ENCODE measurements at places on chromosomes 4 and X.

- no peak for DNase-seq
Measured at GRCh38 chr4:100631281-100631968, 113.6 kb upstream of the EMCN start.

DNA sequence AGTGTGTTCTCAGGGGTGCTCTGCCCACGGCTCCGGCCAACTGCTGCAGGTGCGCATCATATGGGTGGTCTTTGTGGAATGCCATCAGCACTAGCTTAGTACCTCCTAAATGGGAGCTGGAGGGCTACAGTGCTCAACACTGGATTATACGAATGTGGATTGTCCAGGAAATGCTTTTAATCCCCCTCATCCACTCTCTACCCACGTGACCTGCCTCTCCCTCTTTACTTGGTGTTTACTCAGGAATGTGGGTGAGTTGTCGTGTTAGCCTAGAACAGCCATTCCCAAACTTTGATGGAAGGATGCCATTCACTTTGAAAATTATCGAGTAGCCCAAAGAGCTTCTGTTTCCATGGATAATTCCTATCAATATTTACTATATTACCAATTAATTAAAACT is 150.8 kb downstream of the PTTG2 start:
- DNase-seq, result no peak

DNA sequence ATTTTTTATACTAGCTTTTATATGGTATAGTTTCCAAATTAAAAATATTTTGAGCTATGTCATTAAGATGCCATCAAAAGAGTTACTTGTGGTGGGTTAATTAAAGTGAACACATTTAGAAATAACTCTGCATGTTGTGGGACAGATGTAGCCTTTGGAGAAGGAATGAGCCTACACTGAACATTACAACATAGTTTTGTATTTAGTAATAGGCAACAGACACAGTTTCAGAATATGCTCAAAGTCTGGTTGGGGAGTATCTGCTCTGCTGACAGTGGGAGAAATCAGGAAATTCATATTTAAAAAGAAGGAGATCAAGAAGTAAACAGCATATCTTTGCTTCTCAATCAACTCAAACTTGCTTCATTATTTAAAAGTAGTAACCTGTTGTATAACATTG is 23.7 kb downstream of the EMCN start:
- no peak for DNase-seq

- no peak for DNase-seq
Measured at GRCh38 chrX:92260102-92260501, 480.9 kb downstream of the PCDH11X start.

DNA sequence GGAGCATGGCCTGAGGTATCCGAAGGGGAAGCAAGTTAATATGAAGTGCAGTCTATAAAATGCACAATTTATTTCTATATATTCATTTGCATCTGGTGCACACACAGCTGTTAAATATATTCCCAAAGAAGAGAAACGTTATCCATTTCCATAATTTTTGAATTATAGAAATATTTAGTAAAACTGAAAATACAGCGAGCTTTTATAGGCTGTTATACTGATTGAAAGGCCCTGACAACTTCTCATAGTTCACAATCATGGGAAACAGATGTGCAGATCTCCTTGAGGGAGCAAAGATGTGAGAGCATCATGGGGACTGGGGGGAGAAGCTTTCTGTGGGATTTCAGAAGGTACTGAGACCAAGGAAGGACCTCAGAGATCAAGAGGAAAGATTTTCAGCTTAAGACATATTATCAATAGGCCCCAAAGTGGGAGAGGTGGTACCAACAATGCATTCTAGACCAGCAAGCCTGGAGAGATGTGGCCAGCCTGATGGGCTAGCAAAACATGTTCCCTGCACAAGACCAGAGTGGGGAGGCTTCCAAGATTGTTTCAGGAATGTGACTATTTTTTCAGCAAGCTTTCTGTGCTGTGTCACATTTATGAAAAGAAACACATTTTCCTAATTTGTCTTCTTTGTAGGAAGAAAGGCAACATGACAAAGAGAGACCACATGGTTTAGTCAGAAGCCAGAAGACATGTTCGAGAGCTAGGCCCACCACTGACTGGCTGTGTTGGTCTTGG is 256.0 kb upstream of the SFRP2 start:
- no peak for DNase-seq

DNA sequence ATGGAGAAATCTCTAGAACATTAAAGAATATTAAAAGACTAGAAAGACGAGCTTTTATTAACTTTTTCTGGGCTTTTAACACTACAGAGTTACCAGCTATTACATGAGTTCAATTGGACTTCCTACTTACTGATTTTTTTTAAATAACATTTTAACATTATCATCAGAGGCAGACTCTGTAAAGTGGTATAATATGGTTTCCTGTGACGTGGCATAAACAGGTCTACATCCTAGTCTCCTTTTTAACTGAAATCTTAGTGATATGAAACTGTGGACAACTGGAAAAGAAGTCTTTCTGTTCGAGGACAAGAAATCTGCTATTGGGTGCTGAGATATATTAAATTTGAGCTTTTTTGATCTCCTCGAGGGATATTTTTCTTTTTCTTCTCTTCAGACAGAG is 48.7 kb upstream of the ABCG2 start:
- no peak for DNase-seq

DNA sequence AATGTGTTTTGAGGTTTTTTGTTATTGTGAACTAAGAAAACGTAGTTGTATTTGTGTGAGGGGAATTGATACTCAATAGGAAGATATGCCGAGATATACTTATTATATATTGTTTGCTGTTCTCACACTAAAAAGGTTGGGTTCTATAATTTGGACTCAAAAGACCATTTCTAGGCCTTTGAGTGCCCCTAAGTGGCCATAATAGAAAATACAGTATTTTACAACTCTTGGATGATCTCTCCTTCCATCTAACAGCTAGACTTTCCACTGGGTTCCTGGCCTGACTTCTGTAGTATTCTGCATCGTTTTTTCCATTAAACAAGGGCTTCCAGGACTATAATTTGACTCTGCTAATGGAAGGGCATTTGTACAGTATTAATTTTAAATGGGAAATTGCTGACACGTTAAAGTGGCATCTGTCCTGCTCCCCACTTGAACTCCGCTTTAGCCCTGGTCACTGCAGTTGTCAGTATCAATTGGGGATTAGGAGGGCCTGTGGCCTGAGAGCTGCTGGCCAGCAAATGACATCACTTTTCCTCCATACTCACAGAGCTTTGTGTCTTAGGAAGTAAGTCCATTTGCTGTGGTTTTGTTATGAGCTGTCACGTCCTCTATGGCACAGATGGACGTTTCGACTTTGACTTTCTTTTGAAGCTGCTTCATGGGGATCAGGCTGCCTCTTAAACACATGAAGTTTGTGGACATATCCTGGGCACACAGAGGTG is 176.9 kb downstream of the SLIT2 start:
- no peak for DNase-seq

DNA sequence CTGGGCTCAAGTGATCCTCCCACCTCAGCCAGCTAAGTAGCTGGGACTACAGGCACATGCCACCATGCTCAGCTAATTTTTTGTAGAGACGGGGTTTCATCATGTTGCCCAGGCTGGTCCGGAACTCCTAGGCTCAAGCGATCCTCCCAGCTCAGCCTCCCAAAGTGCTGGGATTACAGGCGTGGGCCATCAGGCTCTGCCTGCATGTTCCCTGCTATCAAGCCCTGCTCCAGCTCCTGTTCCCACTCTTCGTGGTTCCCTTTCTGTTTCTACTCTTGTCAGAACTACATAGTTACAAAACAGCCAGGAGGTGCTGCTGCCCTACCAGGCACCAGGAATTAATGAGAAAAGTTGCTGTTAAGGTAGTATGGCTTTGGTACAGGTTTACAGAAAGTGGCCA is 8.7 kb downstream of the TIMP1 start:
- DNase-seq, result no peak

GRCh38 chr4:177266506-177266905 is 43.2 kb upstream of the NEIL3 start:
- no peak for DNase-seq

DNA sequence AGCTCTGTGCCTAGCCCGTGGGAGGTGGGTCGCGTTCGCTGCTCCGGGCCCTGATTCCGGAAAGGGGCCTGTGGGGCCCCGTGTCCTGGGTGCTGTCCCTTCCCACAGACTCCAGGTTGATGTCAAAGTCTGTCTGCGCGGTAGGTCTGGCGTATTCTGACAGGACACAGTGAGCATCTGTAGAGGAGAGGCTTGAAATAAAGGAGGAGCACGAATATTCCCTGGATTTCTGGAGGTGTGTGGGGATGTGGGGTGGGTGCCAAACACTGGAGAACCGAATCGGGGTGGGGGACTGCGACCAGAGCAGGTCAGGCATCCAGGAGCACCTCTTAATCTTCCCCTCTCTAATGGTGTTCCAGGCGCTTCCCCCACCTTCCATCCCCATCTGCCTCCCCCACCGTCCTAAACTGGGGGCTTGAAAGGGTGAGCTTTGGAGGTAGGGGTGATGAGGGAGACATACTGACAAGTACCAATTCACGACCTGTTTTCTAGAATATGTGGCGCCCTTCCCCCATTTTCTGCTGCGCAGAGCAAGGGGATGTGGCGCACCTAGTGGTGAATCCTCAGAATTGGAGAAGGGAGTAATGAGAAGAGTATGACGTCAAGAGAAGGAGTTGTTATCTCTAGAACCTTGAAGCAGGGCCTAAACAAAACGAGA is 877 bp downstream of the GPRASP1 start:
- DNase-seq, result no peak

DNA sequence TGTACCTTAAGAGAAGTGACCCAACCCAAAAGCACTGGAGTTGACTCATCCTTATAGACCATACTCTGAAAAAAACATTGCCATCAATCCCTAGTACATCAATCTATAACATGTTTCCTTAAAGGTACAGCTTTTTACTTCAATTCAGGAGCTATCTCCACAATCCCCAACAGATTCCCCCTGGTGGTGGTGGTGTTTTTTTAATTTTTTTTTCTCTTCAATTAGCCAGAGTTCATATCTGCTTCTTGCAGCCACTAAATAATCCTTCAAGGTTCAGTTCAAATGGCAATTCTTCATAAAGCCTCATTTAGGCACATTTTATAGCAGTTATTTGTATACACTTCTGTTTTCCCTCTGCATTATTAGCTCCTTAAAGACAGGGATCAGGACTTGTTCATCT is 60.7 kb upstream of the KDR start:
- DNase-seq, result no peak

- DNase-seq, result no peak
Measured at GRCh38 chrX:75748431-75748830, 36.6 kb downstream of the MAGEE2 start.

DNA sequence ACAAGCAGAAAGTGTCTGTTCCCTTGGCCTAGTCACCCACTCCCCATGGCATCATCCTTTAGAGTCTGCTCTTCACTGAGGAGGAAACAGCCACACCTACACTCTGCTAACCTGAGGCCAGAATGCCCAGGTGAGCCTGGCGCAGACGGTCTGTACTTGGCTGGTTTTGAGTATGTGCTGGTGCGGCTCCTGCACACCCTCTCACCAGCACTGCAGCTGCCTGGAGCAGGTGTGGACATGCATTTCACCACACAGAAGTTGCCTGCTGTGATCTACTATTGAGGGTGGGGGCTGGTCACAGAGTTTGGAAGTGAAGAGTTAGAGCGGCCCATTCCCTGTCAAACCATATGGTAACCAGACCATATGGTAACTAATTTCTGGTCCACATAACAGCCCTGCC is 39.5 kb downstream of the KANTR start:
- no peak for DNase-seq

- DNase-seq, result no peak
Measured at GRCh38 chr4:3471886-3472285, 8.8 kb downstream of the DOK7 start.

DNA sequence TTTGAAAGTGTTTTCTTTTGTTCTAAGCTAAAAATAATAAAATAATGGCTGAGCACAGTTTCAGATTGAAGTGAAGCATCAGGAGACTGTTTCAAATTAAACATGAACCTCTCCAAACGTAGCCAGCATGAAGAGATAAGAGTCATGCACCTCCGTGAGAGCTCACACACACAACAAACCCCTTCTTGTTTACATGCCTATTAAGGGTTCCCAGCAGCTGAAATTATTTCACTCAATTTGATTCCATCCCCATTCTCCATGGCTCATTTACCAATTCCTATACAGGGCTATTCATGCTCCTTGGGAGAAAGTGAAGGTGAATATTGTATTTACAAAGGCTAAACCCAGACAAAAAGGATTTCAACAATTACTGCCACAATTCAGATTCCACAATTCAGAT is 954.1 kb upstream of the INTU start:
- no peak for DNase-seq

- no peak for DNase-seq
Measured at GRCh38 chr4:61320154-61320553, 120.0 kb downstream of the ADGRL3 start.

- DNase-seq, result no peak
Measured at GRCh38 chrX:68944211-68944610, 115.4 kb downstream of the EFNB1 start.

- no peak for DNase-seq
Measured at GRCh38 chrX:82127228-82128123, 925.6 kb downstream of the SH3BGRL start.

DNA sequence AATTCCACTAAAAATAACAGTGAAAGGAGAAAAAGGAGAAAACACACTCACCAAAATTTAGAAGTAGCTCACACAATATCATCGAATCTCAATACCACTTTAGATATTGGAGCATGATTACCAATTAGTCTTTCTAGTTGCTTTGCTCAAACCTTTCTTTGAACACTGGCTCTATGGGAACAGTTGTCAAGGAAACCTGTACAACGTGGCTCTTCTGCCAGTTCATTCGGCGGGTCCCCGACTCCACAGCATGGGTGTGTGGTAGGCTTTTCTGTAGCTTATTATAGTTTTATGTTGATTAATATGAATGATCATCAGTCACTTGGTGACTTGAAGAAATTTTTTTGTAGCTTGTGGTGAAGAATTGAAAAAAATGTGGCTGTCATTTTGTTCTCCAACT is 50.2 kb upstream of the TMEM150C start:
- no peak for DNase-seq

- no peak for DNase-seq
Measured at GRCh38 chrX:133590703-133591505, 175.6 kb upstream of the GPC4 start.

DNA sequence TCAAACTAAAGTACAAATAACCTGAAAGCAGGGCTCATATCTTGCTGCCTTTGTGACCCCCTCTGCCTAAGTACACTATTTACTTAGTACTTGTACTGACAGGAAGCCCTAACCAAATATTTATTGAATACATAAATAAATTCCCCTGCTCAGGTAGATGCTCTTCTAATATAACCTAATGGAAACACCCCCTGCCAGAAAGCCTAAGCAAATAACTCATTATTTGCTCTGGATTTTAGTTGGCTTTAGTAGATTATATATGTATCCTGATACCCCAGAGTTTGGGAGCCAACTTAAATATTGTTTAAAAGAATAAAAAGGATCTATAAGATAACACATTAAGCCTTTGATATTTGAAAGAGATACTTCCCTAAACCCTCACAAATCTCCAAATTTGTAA is 318.2 kb downstream of the PPP1R2C start:
- DNase-seq, result no peak

- DNase-seq, result no peak
Measured at GRCh38 chrX:154350429-154351182, 23.8 kb downstream of the FLNA start.

- peak; percentile 71 for DNase-seq
Measured at GRCh38 chr4:88341227-88342192, 37.1 kb upstream of the HERC6 start.

All from COLO829 (cell line).